ENCODE measurements at places on chromosomes 13 and 19.

DNA sequence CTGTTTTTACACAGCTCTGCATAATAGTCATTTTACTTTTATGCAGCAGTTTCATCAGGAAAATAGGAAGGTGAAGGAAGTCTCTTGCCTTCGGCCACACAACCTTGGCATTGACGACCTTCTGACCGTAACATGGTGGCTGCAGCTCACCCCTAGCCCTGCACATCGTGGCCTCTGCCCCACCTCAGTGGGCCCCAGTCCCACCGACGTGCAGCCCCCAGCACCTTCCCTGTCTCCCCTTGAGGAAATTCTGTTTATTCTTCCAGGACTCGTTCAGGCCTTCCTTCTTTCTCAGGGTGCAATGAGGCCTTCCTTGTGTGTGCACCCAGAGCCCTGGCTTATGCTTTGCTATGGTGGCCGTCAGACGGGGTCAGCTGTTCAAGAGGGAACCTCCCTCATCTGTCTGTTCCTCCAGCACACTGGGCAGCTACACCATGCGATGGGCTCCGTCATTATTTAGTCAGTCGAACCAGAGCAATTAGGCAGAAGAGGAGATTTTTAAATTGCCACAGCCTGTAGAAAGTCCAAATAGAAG, 33.3 kb downstream of the TMEM255B start:
- no peak for DNase-seq

GRCh38 chr19:11693505-11694499, 44.9 kb downstream of the ZNF823 start:
- peak; percentile 12 for DNase-seq

DNA sequence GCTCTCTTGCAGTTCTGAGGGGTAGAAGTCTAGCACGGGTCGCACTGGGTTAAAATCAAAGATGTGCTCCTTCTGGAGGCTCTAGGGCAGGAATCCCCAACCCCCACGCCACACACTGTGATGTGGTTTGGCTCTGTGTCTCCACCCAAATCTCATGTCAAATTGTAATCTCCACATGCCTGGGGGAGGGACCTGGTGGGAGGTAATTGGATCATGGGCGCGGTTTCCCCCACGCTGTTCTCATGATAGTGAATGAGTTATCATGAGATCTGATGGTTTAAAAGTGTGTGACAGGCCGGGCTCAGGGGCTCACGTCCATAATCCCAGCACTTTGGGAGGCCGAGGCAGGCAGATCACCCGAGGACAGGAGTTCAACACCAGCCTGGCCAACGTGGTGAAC, 26.6 kb upstream of the CALM3 start:
- no peak for DNase-seq

DNA sequence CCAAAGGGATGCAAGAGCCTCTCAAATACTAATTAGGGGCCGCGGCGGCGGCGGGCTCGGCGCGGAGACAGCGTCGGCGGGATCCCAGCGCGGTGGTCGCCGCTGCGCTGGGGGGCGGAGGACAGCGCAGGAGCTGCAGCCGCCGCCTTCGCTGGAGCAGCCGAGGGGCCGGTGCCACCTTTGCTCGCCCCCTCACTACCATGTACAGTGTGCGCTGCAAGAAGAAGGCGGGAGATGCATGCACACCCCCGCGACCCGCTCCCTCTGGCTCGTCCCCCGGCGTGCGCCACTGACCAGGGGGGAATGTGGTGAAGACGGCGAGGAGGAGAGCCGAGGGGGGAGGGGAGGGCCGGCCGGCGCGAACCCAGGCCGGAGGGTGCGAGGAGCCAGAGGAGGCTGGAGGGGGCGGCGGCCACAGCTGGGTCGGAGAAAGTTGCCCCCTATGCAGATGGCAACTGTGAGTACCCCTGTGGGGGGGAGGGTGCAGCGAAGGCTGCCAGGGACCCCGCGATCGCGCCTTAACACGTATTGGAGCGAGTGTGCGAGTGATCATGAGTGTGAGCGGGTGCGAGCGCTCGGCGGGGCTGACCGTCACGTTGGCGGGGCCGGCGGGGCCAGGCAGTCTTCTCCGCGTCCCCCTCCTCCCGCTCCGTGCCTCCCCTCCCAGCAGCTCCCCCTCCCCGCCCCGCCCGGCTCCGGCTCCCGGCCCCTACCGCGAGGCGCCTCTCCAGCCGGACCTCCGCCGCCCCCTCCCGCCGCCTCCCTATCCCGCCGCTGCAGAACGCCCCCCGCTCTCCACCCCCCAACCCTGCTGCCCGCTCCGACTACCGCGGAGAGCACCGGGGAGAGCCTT, 808 bp downstream of the SLITRK5 start:
- DNase-seq: peak; percentile 21

DNA sequence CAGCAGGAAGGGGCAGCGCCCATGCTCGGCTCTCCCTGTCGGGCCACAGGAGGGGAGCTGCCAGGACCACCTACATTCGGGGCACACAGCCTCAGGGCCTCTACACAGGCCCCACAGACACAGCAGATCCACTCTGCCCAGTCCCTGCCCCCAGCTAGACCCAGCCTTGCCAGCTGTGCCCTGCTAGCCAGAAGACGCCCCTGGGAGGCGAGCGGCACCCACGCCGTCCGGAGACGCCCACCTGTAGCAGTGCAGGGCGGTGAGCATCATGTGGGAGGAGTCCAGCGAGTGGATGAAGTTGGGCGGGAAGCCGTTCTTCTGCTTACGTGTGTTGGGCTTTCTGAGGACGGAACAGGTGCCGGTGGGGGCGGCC, 15.1 kb downstream of the POLRMT start:
- no peak for DNase-seq

- no peak for DNase-seq
These were observed 135.3 kb upstream of the MCF2L start for GRCh38 chr13:112833551-112834257.

DNA sequence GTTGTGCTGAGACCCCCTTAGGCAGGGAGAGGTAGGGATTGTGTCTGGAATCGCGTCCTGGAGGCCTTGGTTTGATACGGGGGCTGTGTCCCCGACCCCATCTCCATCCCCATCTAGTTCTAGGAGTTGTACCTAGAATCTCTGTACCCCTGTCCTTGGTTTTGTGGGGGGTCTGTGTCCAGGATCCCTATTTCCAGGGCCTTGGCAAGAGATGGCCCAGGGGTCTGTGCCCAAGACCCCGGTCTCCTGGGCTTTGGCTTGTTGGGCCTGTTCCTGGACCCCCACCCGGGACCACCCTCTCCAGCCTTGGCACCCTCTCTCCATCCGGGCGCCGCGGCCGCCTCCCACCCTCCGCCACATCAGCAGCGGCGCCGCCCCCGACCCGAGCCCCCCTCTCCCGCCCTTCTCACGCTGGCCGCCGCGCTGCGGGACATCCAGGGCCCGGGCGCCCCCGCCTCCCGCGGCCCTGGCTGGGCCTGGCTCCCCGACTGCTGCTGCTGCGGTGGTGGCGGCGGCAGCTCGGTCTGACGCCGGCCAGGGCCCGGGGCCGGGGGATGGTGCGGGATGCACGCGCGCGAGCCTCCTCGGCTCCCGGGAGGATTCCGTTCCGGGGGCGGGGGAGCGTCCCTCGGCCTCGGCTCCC, at the start of gene NUMBL:
NUMBL (minus strand) TSS at position 602 of the 643 bp plus-strand sequence; CDS start at position 434, 168 bp downstream.
- no peak for DNase-seq

GRCh38 chr19:33751436-33751770, 45.3 kb upstream of the KCTD15 start:
- DNase-seq: no peak

GRCh38 chr19:16376649-16377048, 52.0 kb downstream of the KLF2 start:
- DNase-seq: no peak

DNA sequence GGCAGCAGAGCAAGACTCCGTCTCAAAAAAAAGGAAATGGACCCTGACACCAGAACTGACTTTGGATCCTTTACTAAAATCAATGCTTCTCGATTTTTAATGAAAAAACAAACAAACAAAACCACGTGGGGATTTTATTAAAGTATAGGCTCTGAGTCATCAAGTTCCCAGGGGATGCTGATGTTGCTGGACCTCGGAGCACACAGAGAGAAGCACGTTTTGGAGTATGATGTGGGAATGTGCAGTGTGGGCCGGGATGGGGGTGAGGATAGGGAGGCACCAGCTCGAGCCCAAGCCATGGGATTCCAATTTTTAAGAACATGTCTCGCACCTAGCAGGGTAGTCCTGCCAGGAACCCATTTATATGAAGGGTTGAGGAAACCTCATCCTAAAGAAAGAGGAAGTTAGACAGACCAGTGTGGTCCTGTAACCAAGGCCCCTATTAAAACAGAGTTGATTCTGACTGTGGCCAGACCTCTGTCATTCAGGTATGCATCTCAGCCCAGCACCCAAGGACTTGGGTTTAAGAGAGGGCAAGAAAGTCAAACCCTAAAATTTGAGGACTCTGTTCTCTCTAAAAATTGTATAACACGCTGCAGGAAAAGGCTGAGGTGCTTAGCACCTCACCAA, 6.4 kb downstream of the FLT1 start:
- no peak for DNase-seq

DNA sequence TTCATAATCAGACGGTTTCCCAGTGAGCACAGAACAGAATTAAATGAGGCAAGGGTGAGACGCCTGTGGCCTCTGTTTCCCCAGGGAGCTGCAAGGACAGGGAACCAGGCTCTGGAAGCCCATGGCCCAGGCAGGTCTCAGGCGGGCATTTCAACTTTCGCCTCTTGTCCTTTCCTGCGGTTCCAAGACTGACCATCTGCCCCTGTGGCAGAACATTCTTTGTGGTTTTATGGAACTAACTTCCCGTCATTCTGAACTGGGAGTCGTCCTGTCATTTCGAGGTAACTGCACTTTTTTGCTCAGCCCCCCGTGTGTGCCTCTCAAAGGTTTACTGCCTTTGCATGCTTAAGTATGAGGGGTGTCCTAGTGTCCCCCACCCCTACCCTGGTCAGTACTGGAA, 70.9 kb downstream of the KL start:
- DNase-seq: no peak

DNA sequence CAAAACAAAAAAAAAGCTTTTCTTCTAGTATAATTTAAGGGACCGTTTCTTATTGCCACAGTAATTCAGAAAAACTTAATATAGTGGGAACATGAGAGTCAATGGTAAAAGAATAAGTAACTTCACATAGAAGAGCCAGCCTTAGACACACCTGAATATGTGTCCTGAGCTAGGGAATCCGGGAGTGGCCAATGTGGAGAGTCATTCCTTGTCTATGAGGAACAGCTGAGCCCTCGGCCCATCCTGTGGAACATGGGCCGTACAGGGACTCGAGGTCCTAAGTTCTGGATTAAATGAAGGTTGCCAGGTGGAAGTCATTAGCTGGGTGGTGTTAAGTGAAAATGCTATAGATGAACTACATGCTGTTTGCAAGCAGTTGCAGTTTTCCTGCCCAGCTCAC, 32.2 kb downstream of the EFNB2 start:
- no peak for DNase-seq

DNA sequence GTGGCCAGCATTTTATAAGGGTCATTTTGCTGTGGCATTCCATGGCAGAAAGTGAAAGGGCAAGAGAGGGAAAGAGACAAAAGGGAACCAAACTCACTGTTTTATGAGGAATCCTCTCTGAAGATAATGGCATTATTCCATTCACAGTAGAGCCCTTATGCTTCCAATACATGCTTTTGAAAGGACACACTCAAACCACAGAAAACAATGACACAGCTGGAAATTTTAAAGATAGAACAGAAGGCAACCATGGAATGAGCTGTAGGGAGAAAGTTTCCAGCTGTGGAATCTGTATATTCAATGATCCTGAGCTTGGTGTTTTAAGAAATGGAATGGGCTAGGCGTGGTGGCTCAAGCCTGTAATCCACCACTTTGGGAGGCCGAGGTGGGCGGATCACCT, 677.4 kb downstream of the SLITRK1 start:
- no peak for DNase-seq

DNA sequence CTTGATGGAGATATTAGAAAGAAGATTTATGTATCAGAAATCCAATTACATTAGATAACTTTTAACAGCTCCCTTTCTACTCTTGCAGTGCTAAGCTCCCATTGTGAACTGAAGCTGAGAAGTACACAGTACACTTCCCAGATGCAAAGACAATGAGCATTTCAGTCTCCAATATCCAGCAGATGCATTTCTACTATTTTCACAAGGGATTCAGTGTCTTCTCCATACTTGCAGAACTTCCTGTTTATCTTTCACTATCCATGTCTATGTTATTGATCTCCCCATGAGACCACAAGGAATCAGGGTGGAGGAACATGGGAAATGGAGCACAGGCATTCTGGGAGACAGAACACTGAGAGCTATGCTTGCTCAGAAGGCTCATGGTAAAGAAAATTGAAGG, 207.5 kb downstream of the ENOX1 start:
- DNase-seq: no peak

DNA sequence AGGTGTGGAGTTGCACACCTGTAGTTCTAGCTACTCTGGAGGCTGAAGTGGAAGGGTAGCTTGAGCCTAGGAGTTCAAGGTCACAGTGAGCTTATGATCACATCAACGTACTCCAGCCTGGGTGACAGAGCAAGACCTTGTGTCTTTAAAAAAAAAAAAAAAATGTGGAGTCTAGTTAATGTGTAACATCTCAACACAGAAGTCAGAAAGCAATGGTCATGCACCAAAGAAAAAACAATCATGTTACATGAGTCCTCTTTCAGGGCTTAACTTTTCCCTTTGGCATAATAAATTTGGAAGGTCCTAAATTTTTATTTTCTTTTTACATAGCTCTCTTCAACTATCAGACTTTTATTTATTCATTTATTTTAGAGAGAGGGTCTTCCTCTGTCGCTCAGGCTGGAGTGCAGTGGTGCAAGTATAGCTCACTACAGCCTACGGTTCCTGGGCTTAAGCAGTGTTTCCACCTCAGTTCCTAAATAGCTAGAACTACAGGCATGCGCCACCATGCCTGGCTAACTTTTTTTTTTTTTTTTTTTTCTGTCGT, 22.3 kb downstream of the SETDB2 start:
- no peak for DNase-seq

GRCh38 chr13:99982731-99983498, 1.3 kb downstream of the ZIC2 start:
- DNase-seq: no peak

DNA sequence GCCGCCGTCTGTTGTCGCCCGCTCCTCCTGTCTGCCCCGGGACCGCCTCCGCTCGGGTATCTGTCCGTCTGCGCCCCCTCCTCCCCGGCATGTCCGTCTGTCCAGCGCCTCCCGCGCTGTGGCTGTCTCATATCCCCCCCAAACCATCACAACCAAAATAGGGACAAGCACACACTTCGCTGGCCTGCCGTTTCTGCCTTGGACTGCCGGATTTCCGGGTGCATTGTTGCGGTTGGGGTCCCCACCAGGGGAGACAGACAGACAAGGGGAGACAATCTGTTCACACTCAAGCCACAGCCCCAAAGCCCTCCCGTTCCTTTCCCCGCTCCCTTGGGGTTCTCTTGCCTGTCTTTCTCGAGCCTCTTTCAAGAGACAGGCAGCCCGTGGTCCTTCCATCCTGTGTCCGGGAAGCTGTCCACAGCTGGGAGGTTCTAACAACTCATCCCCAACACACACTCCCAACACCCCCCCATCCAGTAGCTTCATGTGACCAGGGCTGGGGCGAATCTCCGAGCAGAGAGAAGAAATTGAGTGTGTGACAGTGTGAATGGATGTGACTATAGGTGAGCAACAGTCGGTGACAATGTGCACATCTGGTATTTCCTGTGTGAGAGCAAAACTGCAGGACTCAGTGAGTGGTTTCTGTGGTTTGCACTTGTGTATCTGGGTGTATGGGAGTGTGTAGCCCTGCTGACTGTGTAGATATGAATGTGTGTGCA, 16.5 kb upstream of the FOSB start:
- no peak for DNase-seq

GRCh38 chr19:29944390-29945012, 2.5 kb downstream of the URI1 start:
- no peak for DNase-seq

GRCh38 chr19:51002542-51003311, 1.3 kb upstream of the KLK8 start:
- DNase-seq: no peak

All from NCI-H2081 (cell line).